ENCODE measurements at places on chromosomes 5 and 9.

DNA sequence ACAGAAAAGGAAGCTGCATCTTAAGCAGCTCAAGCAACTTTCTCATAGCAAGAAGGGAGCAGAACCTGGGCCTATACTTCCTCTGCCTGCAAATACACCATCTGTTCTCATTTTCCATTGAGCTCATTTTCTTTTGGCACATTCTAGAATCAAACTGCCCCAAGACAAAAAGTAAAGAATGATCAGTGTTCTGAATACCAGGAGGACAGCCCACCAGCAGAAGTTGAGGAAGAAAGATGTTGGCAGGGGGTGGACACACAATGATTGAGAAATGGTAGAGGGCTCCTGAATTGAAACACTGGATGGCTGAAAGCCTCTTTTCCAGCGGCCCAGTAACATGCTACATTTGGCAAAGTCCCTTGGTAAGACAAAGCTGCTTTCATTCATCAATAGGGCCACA lies 171.8 kb downstream of the MED10 start:
- no peak for DNase-seq

GRCh38 chr5:74638970-74639806 lies 1.3 kb downstream of the ENC1 start:
- no peak for DNase-seq

GRCh38 chr9:99076483-99077171 lies 28.3 kb upstream of the TGFBR1 start:
- no peak for DNase-seq

GRCh38 chr5:87588316-87588715 lies 175.6 kb upstream of the CCNH start:
- DNase-seq, result no peak

DNA sequence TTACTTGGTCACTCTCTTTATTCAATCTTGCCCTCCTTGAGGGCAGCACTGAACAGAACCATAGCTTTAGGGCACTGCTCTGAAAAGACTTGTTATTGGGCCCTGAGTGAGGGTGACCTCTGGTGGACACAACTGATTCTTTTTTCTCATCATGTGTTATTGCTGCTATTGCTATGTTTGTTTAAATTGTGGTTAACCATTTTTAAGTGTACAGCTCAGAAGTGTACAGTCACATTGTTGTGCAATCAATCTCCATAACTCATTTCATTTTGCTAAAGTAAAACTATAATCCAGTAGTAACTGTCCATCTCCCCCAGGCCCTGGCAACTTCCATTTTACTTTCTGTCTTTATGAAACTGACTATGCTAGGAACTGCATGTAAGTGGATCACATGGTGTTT lies 351.1 kb upstream of the RIOK2 start:
- no peak for DNase-seq

- no peak for DNase-seq
Observed at GRCh38 chr5:56175488-56175887, 57.6 kb downstream of the ANKRD55 start.

DNA sequence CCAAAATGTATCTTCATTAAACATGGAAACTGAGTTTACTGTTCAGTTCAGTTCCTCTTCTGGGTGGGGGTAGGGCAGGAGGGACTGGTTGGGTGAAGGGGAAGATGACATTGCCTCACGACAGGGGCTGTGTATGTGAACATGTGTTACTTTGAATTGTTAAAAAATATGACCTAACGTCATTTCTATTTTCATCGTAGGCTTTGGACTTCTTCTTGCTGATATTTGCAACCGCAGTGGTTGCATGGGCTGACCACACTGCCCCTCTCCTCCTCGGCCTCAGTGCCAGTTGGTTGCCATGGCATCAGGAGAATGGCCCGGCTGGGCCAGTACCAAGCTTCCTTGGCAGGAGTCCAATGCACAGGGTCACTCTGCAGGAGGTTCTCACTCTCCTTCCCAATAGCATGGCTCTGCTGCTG lies 41.5 kb downstream of the HACD4 start:
- DNase-seq, result no peak

DNA sequence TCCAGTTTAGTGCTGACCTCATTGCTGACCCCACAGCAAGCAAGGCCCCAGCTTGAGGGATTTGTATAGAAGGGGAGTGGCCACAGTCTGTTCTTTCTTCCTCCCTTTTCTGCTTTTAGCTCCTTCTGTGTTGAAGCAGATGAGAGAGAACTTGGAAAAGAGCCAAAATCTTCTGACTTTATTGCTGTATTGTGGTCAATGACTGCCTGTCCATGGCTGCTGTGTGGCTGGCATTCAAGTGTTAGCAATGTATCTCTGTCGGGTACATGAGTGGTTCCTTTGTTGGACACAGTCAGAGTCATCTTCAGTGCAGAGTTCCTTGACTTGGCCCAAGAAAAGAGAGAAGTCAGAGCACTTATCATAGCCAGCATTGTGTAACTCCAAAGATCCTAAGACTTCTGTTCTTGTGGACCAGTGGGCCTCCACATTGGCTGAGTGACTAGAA lies 154.1 kb downstream of the LRRC70 start:
- no peak for DNase-seq

GRCh38 chr9:77598524-77598923 lies 49.6 kb downstream of the GNA14 start:
- no peak for DNase-seq

- no peak for DNase-seq
Observed at GRCh38 chr9:74293479-74293878, 203.7 kb upstream of the RORB start.

DNA sequence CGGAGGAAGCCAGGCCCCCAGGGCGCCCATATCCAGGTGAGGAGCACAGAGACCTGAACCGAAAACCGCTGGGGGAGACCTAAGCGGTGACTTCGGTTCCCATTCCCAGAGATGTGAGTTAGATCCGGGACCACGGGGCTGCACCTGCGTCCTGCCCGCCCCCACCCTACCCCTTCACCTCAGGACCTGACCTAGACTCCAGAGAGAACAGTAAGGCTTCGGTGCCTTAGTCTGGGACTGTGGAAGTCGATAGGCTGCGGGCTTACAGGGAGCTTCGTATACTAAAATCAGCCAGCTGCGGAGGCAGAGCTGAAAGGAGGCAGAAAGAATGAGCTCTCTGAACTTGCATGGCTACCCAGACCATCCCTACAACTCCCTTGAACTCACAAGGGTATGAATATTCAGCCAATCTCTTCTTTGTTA lies 518 bp upstream of the FAM13B start:
- DNase-seq, result no peak

DNA sequence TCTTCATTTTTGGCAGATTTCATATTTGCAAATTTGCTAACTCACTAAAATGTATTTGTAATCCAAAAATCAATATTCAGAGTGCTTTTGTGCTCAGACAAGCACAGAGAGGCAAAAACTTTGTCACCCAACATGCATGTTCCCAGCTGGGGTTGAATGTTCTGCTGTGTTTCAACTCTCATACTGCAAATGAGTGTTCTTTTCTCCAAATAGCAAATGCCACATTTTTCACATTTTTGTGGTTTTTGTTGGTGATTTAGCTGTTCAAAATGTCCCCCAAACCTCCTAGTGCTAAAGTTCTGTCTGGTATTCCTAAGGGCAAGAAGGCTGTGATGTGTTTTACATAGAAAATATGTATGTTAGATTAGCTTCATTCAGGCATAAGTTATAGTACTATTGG lies 87.3 kb upstream of the PCSK5 start:
- no peak for DNase-seq

- DNase-seq, result no peak
Observed at GRCh38 chr5:133123297-133123696, 71.5 kb downstream of the HSPA4 start.
